ENCODE measurements at places on chromosomes 4 and X.

- DNase-seq: no peak
Measured at GRCh38 chr4:31294655-31295480, 574.7 kb downstream of the PCDH7 start.

GRCh38 chr4:107058828-107059227 lies 22.7 kb upstream of the DKK2 start:
- DNase-seq: no peak

DNA sequence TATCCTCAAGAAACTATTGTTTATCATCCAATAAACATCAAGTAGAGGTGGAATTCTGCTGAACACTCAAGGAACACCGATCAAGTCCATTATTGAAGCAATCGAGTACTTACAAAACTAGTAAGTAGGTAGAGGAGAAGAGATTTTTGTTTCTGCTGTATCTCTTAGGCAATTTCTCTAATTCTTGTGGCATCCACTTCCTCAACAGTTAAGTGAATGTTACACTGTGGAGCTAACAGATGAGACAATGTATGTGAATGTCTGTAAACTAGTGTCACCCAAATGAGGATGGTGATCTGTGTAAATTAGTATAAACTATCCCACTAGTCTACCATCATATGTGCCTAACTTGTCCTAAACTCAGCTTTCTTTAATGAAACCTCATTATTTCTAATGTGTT lies 261.6 kb downstream of the ARHGAP24 start:
- no peak for DNase-seq

GRCh38 chr4:105845559-105845958 lies 49.7 kb upstream of the NPNT start:
- DNase-seq: no peak

DNA sequence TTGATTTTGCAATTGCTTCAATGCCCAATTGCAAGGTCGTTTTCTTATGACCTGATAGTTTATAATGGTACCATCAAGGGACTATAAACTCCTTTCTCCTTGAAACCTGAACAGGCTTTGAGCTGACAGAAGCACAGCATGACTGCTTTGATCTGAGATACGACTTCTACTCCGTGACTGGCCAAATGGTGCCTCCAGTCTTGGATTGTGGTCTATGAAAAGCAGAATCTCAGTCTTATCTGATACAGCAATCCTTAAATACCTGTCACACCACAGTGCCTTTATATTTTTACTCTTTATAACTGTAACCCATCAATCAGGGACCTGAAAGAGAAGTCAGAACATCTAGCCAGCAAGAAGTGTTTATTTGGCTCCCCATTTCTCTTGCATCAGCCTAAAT lies 93.1 kb downstream of the DOCK11 start:
- DNase-seq: no peak

GRCh38 chrX:37357436-37357835 lies 8.3 kb downstream of the PRRG1 start:
- no peak for DNase-seq

DNA sequence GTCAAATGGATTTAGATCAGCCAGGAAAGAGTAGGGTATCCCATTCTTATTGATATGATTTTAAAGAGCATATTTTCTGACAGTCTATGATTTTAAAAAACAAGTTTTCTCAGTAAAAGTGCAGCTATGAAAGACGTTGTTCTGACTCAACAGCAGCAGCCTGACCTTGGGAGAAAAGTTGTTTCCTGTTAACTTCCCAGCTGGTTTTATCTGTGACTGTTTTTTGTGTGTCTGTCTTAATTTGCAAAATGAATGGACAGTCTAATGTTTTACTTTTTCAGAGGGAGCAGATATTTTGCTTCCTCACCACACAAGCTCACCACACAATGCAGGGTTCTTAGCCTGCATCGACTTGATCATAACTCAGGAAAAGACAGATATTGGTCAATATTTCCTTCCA lies 764 bp upstream of the MTHFD2L start:
- DNase-seq: no peak

DNA sequence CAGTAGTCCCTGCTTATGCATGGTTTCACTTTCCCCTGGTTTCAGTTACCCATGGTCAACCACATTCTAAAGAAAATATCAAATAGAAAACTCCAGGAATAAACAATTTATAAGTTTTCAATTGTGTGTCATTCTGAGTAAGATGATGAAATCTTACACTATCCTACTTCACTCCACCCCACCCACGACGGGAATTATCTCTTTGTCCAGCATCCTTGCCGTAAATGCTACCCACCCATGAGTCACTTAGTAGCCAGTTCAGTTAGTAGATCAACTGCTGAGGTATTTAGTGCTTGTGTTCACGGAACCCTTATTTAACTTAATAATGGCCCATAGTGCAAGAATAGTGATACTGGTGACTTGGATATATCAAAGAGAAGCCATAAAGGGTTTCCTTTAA lies 91.4 kb downstream of the KLHL13 start:
- DNase-seq: no peak

DNA sequence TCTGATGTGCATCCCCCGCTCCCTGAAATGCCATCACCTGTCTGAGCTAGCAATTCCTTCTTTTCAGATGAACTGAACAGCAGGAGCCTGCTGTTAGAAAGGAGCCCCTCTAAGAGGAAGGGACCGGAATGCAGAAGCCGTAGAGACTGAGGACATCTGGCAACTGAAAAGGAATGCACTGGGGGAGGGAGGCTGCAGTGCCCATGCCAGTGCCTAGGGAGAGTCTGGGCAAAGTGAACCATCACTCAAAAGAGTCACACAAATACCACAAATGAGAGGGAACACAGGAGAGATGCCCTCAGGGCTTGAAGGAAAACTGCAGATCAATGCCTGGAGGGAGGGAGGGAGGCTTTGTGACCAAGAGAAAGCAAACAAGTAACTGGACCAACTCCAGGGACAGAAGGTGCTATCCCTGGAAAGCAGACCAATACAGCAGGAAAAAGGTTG lies 93.9 kb upstream of the CBR4 start:
- peak; percentile 52 for DNase-seq

GRCh38 chrX:9947131-9947794 lies 19.9 kb upstream of the CLDN34 start:
- peak; percentile 21 for DNase-seq

DNA sequence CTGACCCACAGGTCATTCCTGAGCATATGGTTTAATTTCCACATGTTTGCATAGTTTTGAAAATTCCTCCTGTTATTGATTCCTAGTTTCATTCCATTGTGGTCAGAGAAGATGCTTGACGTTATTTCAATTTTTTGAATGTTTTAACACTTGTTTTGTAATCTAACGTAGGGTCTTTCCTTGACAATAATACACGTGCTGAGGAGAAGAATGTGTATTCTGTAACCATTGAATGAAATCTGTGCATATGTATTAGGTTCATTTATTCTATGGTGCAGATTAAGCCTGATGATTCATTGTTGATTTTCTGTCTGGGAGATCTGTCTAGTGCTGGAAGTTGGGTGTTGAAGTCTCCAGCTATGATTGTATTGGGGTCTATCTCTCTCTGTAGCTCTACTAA lies 486.4 kb upstream of the RPS6KA3 start:
- no peak for DNase-seq

DNA sequence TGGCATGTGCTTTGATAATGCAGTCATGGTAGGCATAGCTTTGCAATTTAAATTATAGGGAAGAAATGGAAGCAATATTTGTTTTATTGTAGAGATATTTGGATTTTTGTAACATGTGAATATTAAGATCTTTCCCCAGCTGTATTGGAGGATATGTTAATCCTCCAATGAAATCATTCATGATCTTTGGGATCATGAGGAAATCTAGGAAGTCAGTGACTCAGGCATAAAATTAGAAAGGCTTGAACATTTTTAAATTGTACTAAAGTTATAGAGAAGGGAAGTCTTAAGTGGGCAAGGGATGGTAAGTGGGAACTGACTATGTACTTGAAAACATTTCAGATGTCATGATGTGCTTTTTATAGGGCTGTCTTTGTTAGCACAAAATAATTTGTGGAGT lies 46.8 kb downstream of the FIP1L1 start:
- DNase-seq: no peak
